ENCODE measurements at places on chromosomes 6 and 20.

GRCh38 chr6:107965746-107966145 is 7.7 kb upstream of the SEC63 start:
- DNase-seq = no peak

GRCh38 chr6:169940481-169941271 is 189.3 kb downstream of the ERMARD start:
- no peak for DNase-seq

- no peak for DNase-seq
Observed at GRCh38 chr6:89009624-89010059, 46.2 kb upstream of the RNGTT start.

DNA sequence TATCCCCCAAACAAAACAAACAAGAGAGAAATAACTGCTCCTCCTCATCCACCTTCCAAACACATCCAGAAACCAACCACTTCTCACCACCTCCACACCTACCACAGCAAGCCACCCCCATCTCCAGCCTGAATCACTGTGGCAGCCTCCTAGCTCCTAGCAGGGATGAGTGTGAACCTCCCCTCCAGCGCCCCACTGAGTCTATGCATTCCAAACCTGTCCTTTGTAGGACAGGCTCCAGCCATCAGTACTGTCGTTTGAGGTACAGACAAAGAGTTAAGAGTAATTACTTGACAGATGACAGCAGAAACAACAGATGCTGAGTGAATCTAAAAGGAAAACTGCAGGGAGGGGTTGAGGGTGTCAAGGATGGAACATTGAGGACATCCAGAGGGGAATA is 2.4 kb downstream of the METTL24 start:
- no peak for DNase-seq

DNA sequence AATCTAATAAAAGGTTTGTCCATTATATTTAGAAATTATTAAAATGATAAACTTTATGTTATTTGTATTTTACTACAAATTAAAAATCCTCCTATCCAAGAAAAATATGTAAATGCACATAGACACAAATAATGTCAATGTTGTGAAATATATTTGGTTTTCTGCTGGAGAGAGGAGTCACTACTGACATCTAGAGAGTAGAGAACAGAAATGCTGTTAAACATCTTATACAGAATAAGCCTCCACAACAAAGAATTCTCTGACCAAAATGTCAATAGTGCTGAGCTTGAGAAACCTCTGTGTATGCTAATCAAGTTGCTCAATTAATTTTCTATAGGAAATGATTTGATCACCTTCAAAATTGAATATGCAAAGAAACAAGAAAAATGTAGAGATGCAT is 12.4 kb downstream of the HTR1B start:
- DNase-seq = no peak

GRCh38 chr6:137982418-137983189 is 115.5 kb downstream of the TNFAIP3 start:
- DNase-seq = no peak

DNA sequence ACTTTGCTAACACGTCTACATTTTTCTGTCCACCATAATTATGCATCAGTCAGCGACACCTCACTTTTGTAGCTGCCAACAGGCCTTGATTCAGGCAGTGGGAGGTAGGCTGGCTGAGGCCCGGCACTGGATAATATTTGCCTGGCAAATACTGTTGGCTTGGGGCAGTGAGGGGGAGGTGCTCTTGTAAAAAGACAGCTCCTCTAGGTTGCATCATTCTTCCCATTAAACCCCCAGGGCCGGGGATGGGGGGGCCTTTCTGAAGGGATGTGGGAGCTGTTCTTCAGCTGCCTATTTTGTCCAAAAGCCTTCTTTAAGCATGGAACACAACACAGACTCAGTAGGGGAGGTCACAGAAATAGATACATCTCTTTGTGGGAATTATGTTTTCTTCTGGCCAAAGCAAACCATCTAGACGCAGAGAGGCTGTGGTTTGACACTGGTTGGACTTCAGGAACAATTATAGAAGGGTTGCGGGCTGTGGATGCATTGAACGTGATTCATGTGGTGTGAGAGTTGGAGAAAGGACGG is 338.3 kb upstream of the NT5E start:
- DNase-seq = no peak

GRCh38 chr20:10679269-10679668 is 5.5 kb upstream of the JAG1 start:
- no peak for DNase-seq

DNA sequence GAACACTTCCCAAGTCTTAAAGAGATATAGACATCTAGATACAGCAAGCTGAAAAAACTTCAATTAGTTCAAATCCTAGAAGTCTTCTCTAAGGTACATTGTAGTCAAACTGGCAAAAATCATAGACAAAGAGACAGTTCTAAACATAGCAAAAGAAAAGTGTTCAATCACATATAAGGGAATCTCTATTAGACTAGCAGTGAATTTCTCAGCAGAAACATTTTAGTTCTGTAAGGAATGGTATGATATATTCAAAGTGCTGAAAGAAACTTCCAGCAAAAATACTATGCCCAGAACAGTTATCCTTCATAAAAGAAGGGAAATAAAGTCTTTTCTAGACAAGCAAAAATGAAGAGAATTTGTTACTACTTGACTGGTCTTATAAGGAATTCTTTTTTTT is 186.3 kb upstream of the SYNCRIP start:
- DNase-seq = no peak

GRCh38 chr20:16904751-16905150 is 156.6 kb downstream of the OTOR start:
- no peak for DNase-seq

GRCh38 chr6:152636021-152636608 is 1.0 kb downstream of the SYNE1 start:
- no peak for DNase-seq

- DNase-seq = no peak
Observed at GRCh38 chr20:58841539-58842264, 9.0 kb downstream of the GNAS-AS1 start.

GRCh38 chr6:14665827-14666724 is 548.5 kb downstream of the CD83 start:
- no peak for DNase-seq

- peak; percentile 76 for DNase-seq
Observed at GRCh38 chr20:8756410-8756809, 312.5 kb upstream of the PLCB4 start.

GRCh38 chr6:155936551-155936950 is 480.9 kb upstream of the NOX3 start:
- DNase-seq = no peak

DNA sequence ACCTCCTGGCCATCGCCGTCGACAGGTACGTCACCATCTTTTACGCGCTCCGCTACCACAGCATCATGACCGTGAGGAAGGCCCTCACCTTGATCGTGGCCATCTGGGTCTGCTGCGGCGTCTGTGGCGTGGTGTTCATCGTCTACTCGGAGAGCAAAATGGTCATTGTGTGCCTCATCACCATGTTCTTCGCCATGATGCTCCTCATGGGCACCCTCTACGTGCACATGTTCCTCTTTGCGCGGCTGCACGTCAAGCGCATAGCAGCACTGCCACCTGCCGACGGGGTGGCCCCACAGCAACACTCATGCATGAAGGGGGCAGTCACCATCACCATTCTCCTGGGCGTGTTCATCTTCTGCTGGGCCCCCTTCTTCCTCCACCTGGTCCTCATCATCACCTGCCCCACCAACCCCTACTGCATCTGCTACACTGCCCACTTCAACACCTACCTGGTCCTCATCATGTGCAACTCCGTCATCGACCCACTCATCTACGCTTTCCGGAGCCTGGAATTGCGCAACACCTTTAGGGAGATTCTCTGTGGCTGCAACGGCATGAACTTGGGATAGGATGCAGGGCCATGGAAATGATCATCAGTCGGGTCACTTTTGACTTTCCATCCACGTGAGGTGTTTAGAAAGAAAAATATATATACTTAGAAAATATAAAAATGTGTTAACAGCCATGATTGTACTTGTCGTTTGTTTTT is 868 bp downstream of the MC3R start:
- no peak for DNase-seq

GRCh38 chr6:33168284-33168601 is 24.0 kb downstream of the COL11A2 start:
- DNase-seq = no peak

- DNase-seq = no peak
Observed at GRCh38 chr6:125948455-125948854, 8.1 kb upstream of the HINT3 start.

GRCh38 chr6:161476711-161477110 is 202.8 kb upstream of the AGPAT4 start:
- DNase-seq = no peak

GRCh38 chr6:85482206-85482904 is 32.5 kb downstream of the NT5E start:
- DNase-seq = no peak

DNA sequence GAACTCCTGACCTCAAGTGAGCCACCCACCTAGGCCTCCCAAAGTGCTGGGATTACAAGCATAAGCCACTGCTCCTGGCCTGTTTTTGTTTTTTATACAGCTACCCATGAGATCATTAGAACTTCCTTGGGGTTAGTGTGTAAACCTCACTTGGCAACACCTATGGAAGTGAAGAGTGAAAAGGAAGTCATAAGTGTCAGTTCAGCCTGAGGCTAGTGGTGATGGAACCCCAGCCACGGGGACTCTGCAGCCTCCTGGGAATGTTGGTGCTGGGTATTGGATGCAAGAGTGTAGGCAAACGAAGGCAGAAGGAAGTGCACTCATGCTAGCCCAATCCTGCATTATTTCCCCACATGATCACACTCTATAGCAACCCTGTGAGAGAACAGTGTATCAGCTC is 33.6 kb upstream of the FUCA2 start:
- DNase-seq = no peak

GRCh38 chr20:41524980-41525613 is 93.1 kb downstream of the CHD6 start:
- DNase-seq = peak; percentile 82

DNA sequence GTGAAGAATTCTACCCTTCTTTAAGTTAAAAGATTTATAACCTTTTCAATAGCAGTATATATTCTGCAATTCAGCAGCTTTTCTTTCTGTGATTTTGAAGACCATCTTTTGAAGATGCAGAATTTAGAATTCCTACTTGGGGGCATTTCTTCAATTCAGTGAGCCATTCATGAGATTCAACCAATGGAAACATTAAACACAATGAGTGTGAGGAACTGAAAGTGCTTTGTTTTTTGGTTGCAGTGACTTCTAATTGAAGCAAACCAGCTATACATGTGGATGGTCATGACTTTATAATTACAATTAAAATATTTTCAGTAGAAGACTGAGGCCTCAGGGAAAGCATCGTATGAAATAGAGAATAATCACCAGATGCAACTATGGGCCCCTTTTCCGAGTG is 108.3 kb downstream of the CARMIL1 start:
- DNase-seq = no peak

- no peak for DNase-seq
Observed at GRCh38 chr6:126267626-126268025, 72.3 kb upstream of the CENPW start.

DNA sequence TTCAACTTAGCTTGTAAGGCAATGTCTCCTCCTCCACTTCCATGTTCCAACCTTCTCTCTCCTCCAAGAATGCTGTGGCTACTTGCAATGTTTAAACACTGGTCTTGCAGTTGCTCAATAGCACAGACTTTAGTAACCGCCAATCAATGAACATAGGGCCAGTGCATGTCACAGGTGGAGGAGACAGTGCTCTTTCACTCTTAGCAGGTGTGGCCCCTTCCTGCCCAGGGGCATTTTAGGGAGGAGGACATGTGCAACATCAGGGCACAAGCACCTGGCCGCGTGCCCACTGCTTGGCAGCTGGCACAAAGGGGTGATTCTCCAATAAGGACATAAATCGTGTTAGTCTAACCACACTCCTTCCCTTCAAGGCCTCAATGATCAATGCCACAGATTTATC is 41.3 kb downstream of the ADGRF1 start:
- DNase-seq = no peak

DNA sequence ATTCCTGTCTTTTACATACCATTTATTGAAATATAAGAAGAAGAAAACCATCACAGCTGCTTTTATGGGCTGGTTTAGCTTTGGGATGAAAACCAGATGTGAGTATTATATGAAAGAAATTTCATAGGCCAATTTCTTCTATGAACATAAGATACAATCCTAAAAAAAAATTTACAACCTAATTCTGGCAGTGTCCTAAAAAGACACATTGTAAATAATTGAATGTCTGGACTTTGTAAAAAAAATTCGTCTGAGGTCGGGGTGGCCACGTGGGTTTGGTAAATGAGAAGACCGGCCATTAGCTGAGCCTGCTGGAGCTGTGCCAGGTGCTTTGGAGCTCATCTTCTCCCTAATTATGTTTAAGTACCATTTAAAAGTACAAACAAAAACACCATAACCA is 26.8 kb downstream of the DACT2 start:
- DNase-seq = peak; percentile 85

DNA sequence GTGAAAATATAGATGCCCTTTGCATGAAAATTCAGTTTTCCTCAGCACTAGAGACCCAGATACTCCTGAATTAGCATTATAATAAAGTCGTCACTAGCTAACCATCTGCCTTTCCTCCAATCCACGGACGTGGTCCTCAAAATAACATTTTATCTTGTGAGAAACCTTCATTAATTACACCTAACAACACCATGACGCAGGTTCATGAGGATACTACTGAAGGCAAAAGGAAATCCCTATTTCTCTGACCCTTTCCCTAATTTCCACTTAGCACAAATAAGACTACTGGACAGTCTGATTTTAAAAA is 1.3 kb upstream of the PNISR start:
- DNase-seq = no peak

DNA sequence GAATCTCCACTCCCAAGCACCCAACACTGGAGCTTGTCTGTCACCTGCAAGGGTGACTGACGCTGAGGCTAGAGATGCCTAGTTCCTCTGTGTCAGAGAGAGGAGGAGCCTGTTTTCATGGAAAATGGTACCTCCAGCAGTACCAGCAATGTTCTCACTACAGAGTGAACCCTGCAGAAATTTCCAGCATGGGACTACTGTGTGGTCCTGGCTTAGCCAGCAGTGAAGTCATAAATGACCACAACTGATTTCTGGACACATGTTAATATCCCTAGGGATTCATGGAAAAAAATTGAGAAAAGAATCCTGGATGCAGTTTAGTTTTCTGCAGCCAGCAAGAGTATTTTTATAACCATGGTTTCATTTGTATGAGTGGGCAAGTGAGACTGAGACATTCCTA is 468.1 kb downstream of the CD83 start:
- no peak for DNase-seq

All from NCI-H2029 (cell line).